ENCODE measurements at places on chromosomes 12 and 14.
A peak's percentile ranks its signal among the peaks of the same experiment; 100 is the strongest.

DNA sequence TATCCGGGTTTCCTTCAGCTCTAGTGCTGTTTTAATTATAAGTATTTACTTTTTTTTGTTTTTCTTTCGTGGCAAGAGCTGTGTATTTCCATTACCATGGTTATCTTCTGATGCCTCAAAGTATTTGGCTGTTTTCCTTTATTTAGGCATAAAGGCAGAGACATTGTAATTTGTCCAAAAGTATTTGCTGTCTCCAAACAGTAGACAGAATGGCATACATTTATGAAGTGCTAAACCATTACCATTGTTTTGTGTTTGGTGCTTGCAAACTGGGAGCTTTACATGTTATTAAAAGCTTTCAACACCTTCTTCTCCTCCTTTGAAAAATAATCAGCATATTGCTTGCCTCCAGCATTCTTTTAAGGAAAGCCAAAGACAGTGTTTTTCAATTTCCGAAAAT, 46.3 kb downstream of the FLRT2 start:
- no peak for DNase-seq

GRCh38 chr12:48311313-48311712, 39.4 kb downstream of the ZNF641 start:
- DNase-seq, result no peak

DNA sequence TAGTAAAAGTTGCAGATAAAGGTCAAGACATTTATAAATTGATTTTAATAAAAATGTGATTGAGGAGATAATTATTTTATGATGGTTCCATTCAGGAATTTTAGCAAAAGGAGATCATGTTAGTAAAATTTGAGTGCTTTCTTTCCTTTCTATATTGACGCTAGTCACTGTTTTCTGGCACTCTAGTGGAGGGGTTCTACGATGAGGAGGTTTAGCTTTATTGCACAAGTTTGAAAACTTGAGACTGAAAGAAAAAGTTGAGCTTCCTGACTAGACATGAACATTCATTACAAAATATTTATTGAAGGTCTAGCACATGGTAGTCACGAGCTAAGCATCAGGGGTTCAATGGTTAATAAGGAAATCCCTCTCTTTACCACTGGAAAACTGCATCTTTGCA, 336.1 kb downstream of the SNAPC1 start:
- DNase-seq, result no peak

DNA sequence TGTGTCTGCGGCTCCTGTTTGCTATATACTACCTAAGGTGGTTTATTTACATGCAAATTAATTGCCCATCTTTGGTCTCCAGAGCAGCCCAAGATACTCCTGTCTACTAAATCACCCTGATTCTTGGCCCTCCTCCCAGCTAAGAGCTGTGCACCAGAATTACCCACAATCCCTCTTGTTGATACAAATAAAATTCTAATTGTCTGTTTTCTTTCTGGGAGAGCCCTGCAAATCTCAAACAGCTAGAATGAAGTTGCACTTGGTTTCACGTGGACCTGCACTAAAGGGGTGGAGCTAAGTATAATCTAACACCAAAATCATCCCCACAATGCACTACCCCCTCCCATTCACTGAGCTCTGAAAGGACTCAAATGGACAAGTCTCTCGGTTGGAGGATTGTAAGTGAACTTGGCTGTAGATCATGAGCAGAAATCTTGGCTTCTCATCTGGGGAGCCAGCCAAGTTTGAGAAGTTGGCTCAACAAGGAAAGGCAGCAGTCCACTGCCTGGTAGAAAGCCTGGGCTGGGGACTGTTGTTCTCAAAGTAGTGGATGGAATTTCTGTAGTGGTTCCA, 6.6 kb downstream of the MAX start:
- peak; percentile 14 for DNase-seq

DNA sequence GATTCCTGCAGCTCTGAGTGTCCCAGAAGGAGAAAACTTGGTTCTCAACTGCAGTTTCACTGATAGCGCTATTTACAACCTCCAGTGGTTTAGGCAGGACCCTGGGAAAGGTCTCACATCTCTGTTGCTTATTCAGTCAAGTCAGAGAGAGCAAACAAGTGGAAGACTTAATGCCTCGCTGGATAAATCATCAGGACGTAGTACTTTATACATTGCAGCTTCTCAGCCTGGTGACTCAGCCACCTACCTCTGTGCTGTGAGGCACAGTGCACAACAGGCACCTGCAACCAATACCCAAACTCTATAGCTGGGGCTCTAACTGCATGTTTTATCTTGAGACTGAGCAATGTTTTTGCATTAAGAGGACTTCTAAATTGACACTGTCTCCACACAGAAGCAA, 379.2 kb upstream of the OR4E1 start:
- DNase-seq, result no peak

- DNase-seq, result no peak
Measured at GRCh38 chr14:69423279-69423678, 24.8 kb downstream of the SLC39A9 start.

- no peak for DNase-seq
Measured at GRCh38 chr14:23435543-23436326, at the start of gene MYH7. Gene MYH7, minus strand, starts transcription at chr14:23435660. Its CDS starts 1,928 bp downstream, at chr14:23433732.

DNA sequence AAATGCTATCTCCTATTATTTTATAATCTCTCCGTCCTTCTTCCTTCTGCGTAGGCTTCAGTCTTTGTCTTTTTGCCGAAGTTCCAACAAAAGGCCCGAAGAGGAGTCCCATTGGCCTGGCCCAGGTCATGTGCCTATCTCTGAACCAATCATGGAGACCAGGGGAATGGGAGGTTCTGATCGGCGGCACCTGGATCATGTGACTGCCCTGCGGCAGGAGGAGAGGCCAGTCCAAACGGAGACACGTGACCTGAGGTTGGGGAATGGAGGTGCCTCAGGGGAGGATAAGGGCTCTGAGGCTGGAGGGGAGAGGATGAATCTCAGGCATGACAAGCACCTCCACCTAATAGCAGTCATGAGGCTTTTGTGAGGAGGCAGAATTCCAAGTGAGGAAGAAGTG, 86.0 kb downstream of the AACS start:
- no peak for DNase-seq

DNA sequence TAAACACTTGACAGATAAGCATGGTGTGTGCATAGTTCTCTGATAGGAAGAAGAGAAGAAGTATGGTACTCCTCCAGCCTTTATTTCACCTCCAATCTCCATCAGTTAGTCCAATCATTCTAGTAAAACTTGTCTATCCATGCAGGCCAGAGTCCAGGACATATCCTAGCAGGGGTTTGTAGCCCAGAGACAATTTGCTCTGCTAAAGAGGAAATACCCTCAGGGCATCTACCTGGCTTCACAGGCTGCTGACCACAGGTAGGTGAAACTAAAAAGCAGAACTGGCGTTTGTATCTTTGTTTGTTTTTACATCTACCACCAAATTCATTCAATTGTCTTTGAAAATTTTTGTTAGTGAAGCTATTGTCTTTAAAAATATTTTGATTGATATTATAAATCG, 717.6 kb downstream of the FSCB start:
- no peak for DNase-seq

GRCh38 chr12:63826006-63826585, 18.4 kb upstream of the SRGAP1 start:
- DNase-seq, result peak; percentile 63

GRCh38 chr12:106914796-106915634, 40.7 kb upstream of the TMEM263 start:
- DNase-seq, result no peak

DNA sequence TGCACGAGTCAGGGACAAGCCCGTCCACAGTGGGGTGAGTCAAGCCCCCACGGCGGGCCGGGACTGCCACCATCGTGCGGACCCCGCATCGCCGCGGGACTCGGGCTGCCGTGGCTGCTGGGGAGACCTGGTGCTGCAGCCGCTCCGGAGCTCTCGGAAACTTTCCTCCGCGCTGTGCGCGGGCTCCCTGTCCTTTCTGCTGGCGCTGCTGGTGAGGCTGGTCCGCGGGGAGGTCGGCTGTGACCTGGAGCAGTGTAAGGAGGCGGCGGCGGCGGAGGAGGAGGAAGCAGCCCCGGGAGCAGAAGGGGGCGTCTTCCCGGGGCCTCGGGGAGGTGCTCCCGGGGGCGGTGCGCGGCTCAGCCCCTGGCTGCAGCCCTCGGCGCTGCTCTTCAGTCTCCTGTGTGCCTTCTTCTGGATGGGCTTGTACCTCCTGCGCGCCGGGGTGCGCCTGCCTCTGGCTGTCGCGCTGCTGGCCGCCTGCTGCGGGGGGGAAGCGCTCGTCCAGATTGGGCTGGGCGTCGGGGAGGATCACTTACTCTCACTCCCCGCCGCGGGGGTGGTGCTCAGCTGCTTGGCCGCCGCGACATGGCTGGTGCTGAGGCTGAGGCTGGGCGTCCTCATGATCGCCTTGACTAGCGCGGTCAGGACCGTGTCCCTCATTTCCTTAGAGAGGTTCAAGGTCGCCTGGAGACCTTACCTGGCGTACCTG, 1.1 kb downstream of the PDE3A start:
- DNase-seq, result peak; percentile 67

DNA sequence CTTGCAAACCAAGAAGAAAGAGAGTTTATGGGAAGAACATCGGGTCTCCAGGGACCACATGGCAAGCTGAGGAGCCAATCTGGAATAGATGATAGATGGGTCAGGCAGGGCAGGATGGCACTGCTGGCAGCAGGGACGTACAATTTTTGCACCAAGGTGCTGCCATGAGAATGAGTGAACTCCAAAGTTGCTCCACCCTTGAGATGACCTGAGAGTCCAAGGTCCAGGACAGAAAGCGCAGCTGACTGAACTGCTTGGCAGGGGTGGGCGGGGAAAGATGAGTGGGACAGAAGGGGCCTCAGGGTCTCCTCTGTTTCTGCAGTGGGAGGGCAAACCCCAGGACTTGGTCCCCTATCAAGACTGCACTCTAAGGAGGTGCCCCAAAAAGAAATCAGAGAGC, 136.7 kb upstream of the GSC start:
- DNase-seq, result no peak

GRCh38 chr14:55191203-55192053, at the start of gene DLGAP5:
Gene DLGAP5, minus strand, starts transcription at chr14:55191585. Its CDS starts 2,406 bp downstream, at chr14:55189179.
- peak; percentile 90 for DNase-seq

DNA sequence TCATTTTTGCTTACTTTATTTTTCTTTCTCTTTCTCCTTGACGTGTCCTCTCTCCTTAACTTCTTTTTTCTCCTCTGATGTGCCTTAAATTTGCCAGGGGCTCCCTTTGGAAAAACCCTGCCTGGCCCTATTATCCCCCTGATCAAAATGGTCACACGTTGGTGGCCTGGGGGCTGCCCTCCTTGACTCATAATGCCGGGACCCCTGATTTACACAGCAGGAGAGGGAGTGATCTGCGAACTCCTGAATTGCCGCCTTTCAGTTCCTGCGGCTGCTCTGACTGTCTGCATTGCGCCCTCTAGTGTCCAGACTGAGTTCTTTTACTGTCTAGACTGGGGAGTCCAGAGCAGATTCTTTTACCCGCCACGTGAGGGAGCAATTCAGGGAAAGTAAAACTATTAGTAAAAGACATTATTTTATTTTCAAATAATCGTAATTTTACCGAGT, 44.8 kb upstream of the GZMB start:
- peak; percentile 77 for DNase-seq

GRCh38 chr12:6343518-6343917, 1.6 kb upstream of the TNFRSF1A start:
- DNase-seq, result no peak

DNA sequence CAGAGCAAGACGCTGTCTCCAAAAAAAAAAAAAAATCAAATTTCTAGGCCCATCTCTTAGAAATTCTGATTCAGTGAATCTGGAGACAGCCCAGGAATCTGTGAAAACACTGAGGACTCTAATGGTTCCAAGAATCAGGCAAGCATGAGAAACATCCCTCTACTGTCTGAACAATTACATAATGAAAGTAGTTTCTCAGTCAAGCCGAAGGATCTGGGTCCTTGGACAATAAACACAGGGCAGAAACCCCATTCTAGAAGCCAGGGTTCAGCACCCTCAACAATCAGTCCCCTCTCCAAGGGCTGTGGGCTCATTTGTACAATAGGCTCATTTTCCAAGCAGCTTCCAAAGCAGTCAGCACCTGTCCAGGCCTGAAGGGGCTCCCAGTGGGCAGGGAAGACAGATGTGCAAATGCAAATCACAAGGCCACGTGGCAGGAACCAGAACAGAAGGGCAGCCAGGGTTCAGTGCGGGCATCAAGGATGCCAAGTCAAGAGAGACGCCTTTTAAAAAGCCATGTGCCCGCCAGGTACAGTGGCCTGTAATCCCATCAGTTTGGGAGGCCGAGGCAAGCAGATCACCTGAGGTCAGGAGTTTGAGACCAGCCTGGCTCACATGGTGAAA, 96.1 kb downstream of the KSR2 start:
- DNase-seq, result no peak
